ENCODE measurements at places on chromosomes 12 and 14.
A peak's percentile ranks its signal among the peaks of the same experiment; 100 is the strongest.

DNA sequence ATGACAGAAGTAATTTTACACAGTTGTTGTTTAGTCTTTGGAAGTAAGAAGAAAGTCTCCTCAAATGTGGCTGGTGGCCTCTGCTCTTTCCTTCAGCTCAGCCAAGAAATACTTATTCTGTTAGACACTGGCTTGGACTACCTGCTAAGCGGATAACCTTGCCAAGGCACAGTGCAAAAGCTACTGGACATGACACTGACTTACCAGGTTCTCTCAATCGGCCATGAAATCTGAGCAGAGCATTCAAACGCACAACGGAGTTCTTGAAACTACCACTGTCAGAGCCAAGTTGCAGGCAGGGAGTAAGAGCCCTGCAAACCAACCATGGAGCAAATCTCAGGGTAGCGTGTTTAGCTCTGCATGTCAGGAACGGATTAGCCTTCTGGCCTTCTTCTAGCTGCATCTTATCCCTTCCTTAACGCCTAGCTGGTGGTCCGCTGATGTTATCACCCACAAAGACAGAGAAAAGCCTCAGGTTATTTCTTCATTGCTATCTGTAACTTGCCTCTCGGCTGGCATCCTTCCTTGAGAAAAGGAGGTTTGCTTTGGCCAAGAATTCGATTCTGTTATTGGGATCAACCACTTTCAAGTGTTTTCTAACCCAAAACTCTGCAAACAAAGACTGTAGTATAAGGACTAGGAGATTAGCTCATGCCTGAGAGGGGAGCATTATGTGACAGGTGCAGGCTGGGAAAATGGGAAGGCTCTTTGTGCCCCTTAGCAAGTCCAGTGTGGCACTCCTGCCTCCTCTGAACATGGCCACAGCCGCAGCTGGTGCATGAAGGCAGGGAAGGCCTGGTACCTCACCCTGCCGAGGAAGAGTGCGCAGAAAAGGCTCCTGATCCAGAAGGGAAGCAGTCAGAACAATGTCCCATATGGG lies 223.4 kb downstream of the GLT1D1 start:
- peak; percentile 85 for DNase-seq

- DNase-seq: no peak
Observed at GRCh38 chr12:18700271-18700670, 37.5 kb downstream of the PLCZ1 start.

- no peak for DNase-seq
Observed at GRCh38 chr12:6942331-6942665, 1.3 kb upstream of the RNU7-1 start.

DNA sequence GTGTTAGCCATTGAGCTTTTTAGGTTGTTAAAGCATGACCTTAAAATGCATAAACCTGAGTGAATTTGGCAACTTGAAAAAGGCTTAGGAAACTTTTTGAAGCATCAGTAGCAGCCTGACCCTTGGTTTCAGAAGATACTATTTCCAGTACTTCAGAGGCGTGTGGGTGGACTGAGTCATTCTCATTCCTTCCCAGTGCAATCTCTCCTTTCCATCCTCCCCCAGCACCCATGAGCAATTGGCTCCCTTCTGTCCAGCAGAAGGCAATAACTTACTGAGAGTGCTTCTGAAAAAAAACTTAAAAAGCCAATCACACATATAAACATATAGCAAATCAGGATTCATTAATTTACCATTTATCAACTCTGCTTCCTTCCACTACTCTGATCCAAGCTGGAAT lies 299.3 kb upstream of the STXBP6 start:
- no peak for DNase-seq

- DNase-seq: no peak
Observed at GRCh38 chr12:84807249-84807648, 105.3 kb downstream of the SLC6A15 start.

DNA sequence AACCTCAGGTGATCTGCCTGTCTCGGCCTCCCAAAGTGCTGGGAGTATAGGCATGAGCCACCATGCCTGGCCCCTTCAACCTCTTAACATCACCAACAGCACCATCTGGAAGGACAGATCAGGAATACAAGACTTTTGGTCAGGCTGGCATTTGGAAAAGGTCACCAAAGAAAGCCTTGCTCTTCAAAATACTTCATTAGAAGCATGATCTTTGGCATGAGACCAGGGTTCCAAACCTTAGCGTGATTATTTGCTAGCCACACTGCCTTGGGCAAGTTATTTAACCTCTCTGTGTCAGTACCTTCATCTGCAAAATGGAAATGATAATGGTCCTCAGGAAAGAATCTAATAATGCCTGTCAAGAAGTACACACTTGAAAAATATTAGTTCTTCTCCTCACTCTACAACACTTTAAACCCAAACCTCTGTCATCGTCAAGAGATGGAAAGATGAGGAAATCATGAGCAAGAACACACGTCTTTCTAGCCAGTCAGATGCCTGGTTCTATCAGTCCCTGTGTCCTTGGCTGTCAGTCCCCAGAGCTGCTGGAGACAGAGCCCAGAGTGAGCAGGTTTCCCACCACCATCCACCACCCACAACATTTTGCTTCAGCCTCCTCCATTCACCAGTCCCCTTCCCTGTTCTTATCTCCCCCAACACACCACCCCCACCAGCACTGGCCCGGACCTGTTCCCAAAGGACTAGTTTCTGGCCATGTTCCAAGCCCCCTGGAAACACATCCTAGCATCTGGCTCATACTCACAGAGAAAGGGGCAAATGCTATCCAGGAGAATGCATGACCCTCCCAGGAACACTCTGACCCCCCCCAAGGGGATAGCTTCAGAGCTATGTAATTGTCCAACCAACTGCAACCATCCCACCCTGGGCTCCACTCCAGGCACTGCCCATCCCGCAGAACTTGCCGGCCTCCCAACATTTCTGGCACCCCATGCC lies 2.0 kb downstream of the ADCY6 start:
- no peak for DNase-seq

DNA sequence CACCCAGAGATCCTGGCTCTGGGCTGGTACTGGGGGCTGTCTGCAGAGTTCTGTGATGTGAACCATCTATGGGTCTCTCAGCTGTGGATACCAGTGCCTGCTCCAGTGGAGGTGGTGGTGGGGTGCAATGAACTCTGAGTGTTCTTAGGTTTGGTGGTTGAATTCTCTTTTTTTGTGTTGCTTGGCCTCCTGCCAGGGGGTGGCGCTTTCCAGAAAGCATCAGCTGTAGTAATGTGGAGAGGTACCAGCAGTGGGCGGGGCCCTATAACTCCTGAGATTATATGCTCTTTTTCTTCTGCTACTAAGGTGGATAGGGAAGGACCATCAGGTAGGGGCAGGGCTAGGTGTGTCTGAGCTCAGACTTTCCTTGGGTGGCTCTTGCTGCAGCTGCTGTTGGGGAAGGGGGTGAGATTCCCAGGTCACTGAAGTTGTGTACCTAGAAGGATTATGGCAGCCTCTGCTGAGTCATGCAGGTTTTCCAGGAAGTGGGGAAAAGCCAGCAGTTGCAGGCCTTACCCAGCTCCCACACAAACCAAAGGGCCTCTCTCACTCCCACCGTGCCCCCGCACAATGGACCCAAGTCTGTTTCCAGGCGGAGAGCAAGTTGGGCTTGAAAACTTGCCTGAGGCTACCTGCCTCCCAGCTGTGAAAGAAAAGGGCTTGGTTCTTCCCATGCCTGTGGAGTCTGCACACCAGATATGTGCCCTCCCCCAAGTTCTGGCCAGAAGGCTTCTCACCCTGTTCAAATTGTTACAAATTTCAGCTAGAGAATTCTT lies 18.6 kb downstream of the CCER1 start:
- DNase-seq: no peak

- DNase-seq: no peak
Observed at GRCh38 chr12:96803969-96804368, 103.1 kb upstream of the NEDD1 start.

- DNase-seq: no peak
Observed at GRCh38 chr14:87013583-87013982, 979.4 kb downstream of the GALC start.

DNA sequence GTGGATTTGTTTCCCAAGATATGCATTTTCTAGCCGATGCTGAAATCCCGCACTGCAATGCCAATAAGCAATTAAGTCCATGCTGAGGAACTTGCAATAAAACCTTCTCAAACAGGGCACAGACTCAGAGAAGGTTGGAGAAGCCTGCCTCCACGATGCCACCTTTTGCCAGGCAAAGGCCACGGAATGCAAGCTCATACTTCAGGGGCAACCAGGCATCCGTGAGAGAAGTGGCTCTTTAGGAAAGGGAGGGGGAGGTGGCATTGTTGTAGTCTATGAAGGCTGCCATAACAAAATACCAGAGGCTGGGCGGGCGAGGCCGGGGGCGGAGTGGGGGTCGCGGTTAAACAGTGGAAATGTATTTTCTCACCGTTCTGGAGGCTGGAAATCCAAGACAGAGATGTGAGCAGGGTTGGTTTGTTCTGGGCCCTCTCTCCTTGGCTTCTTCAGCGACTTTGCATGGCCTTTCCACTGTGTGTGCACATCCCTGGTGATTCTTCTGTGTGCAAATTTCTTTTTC lies 689.5 kb downstream of the VRK1 start:
- DNase-seq: no peak

- no peak for DNase-seq
Observed at GRCh38 chr14:24815543-24815942, 181.6 kb upstream of the GZMB start.

- peak; percentile 63 for DNase-seq
Observed at GRCh38 chr14:71319666-71320065, 412.4 kb downstream of the PCNX1 start.

DNA sequence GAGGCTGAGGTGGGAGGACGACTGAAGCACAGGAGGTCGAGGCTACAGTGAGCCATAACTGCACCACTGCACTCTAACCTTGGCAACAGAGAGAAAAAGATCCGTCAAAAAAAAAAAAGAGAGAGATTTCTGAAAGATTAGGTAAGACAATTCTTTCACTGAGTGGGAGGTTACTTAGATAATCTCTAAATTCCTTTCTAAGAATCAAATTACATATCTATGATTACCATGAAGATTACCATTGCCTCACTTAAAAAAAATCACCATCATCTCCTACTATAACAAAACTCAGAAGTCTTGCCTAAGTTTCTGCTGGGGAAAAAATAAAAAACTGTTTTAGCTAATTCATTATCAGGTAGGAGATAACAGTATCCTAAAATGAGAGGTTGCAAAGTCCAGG lies 366.7 kb downstream of the DUSP6 start:
- no peak for DNase-seq

GRCh38 chr12:106245767-106246166 lies 2.1 kb downstream of the CKAP4 start:
- no peak for DNase-seq

GRCh38 chr12:94073441-94074051 lies 74.8 kb upstream of the PLXNC1 start:
- no peak for DNase-seq

GRCh38 chr14:100542619-100543205 lies 44.5 kb downstream of the BEGAIN start:
- DNase-seq: no peak

DNA sequence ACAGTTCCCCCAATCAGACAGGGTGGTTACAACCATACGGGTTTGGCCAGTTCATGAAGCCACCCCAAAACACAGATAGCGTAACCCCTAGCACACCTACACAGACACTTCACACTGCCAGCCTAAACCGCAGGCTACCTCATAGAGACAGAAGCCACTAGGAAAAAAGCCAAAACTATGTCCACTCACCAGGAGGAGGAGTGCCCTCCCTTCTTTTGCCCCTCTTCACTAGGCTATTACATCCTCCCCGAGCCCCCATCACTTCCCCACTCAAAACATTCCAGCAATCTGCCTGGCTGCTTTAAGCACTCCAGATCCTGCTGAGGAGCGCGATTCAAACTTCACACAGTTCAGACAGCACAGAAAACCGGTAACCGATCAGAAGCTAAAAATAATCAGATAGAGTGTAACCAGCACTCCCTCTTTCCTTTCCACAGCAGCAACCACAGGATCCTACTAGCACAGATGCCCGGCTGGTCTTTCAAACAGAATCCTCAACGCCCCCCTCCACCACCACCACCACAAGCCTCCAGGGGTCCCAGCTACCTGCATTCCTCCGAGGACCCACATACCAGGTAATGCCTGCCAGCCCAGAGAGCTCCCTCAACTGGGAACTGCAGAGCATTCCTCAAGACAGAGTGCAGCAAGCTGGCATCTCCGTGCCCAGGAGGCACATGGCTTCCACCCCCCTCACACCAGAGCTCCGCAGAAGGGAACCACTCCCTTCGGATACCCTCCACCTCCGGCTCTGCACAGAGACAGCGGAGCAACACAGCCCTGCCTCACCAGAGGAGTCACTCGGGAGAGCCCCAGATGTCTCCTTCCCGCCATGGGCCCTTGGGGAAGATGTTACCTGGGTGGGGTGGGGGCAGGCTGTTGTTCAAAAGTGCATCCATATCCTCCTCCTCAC lies 1.5 kb downstream of the CHD4 start:
- peak; percentile 28 for DNase-seq

DNA sequence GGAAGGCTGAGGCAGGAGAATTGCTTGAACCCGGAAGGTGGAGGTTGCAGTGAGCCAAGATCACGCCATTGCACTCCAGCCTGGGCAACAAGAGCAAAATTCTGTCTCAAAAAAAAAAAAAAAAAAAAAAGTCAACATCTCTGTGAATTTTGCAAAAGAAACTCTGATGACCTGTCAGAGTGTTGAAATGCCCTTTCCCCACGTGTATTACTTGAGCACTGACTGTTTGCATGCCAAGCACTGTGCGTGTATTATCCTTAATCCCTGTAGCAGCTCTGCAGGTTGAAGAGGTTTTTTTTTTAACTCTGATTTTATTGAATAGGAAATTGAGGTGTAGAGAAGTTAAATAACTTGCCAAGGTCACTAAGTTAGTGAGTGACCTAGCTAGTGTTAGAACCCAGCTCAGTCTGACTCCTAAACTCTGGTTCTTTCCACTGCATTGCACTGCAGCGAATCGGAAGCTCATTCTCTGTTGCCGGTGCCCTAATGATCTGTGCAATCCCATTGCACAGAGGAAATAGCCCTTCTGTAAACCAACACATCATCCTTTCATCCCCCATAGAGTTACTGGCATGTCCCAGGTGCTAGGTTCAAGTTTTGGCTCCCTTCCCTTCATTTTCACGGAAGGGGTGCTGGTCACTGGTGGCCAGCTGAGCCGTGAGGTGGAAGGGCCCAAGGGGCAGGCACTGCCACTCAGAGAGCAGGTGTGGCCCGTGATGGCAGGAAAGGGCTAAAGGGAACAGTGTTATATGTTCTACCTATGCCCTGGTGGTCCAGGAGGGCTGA lies 122.3 kb downstream of the EML1 start:
- no peak for DNase-seq

DNA sequence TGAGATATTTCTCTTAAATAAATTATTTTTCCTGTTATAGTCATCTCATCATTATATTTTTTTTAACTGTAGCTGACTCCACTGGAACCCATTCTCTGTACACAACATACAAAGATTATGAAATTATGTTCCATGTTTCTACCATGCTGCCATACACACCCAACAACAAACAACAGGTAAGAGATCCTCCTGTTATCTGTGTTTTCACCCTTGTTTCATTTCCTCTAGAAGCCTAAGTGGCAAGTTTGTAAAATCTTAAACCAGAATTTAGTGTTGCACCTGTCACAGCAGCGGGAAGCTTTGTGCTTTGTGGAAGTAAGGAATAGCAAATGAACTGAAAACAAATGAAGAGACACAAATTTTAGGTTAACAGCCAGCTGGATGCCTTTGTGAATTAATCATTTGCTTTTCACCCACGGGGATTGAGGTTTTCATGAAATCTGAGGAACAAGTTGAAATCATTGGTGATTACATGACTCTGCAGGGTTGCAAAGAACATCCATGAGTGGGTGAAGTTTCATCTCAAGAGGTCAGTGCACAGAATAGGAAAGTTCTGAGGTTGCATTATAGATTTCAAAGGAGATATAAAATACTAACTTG lies 273.9 kb upstream of the RGS6 start:
- no peak for DNase-seq

GRCh38 chr12:104596134-104596799 lies 139.5 kb downstream of the CHST11 start:
- DNase-seq: no peak

All from DMS79 treated with DMSO at 0.1 percent for 48 hours (cell line).